ENCODE measurements at places on chromosomes 2 and 18.

GRCh38 chr2:123179526-123179925 is 845.6 kb upstream of the CNTNAP5 start:
- no peaks in the 10 kb centered on the region for H3K27me3 ChIP-seq
- DNase-seq: no peak
- H3K4me1 ChIP-seq: no peaks in the 10 kb centered on the region
- H3K36me3 ChIP-seq: no peaks in the 10 kb centered on the region
- no peak overlapping the region for H3K4me3 ChIP-seq

GRCh38 chr2:46663614-46664013 is 184.2 kb downstream of the TMEM247 start:
- no peaks in the 10 kb centered on the region for H3K36me3 ChIP-seq
- no peaks in the 10 kb centered on the region for H3K4me1 ChIP-seq
- H3K27me3 ChIP-seq: peaks cover 40% of the 10 kb centered on the region
- no peak for DNase-seq
- no peak overlapping the region for H3K27ac ChIP-seq

GRCh38 chr2:68094111-68094510 is 31.3 kb upstream of the C1D start:
- H3K4me3 ChIP-seq: no peak overlapping the region
- H3K4me1 ChIP-seq: peaks cover 3% of the 10 kb centered on the region
- no peaks in the 10 kb centered on the region for H3K36me3 ChIP-seq
- no peak overlapping the region for H3K27ac ChIP-seq

- no peak for DNase-seq
- H3K36me3 ChIP-seq: no peaks in the 10 kb centered on the region
- peaks cover 66% of the 10 kb centered on the region for H3K27me3 ChIP-seq
These were observed 5.0 kb downstream of the ZNF516 start for GRCh38 chr18:76490033-76490432.

DNA sequence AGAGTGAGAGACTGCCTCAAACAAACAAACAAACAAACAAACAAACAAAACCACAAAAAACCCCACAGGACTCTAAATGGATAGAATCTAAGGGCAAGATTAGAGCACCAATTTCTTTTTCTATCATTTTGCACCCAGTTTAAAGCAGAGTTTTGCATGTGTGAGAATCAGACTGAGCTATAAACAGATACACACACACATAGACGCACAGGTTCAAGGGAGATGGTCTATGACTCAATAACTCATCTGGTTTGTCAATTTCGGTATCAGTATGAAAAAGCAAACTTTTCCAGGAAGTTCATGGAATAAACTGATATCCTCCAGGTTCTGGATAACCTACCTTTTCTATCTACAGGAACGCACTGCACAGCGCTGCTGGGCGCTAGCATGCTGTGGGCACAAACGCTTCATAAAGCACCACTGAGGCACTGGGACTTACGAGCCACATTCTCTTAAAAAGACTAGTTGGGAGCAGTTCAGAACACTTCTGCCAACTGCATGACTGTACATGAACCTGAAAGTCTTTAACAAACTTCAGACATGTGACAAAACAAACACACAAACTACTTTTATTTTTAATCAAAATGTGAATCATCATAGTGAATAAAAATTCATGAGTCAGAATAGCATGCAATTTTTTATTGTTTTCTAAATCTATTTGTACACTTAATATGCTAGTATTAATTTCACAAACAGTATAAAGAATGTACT is 46.6 kb downstream of the ID2 start:
- H3K4me1 ChIP-seq: no peaks in the 10 kb centered on the region
- DNase-seq: no peak
- H3K4me3 ChIP-seq: no peak overlapping the region
- peaks cover 18% of the 10 kb centered on the region for H3K36me3 ChIP-seq
- no peak overlapping the region for H3K27ac ChIP-seq

Measured in activated CD8-positive, alpha-beta memory T cell treated with anti-CD3 and anti-CD28 coated beads, Interleukin-2, amount 10 ng/mL, durations not matched to agents 7 days and 5 days (primary cell).